CD4-positive, alpha-beta T cell treated with Interferon alpha-2 for 1 hour (primary cell): ENCODE measurements at places on chromosomes 3 and 15.

- DNase-seq, result no peak
Observed at GRCh38 chr3:108182339-108182738, 39.9 kb downstream of the IFT57 start.

DNA sequence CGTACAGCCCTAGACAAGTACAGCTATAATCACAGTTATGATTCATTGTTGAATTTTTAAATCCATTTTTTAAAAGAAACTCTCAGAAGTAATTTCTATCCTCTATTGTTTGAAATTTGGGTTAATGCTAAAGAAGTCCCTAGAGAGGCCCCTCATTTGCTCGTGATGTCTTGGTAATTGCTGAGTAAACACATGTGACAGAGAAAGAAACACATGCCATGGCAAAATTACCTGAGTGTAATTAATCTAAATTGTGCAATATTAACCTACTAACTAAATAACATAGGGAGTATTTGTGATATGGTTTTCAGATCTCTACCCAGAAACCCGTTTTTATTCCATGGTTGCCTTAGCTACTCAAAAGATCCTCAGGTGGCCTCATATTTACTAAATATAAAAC is 10.8 kb downstream of the NEK10 start:
- no peak for DNase-seq

- DNase-seq, result no peak
Observed at GRCh38 chr3:125052624-125053303, 3.0 kb downstream of the HEG1 start.

DNA sequence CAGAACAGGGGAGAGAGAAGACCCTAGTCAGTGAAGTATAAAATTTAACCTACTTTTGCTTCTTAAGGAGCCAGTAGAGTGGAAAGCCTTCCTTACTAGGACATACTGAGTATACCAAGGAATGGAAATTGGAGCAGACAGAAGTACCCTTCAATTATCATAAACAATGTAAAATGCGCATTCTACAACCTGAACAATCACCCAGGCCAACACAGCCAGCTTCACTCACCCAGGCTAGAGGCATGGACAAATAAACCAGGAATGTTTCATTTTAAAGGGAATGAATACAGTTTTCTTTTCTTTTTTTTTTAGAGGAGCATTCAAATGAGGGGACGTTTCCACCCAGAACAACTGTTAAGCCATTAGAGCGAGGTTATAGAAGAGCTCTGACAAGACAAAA is 41.9 kb upstream of the PLXND1 start:
- DNase-seq, result no peak

DNA sequence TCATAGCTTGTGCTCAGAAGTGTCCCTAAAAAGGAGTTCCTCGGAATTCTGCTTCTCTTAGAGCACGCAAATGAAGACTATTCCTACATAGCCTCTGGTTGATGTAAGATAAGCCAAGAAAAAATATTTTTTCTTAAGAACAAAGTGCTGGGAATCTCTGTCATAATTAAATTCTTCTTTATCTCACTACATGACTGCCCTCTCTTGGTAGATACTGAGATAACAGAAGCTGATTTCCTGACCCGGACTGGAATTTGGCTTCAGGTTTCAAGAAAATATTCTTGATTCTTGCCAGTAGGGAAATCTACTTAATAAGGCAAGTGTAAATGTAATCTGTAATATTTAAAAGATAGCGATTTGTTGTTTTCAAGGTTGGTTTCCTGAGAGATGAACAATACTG is 31.3 kb upstream of the SETMAR start:
- no peak for DNase-seq

DNA sequence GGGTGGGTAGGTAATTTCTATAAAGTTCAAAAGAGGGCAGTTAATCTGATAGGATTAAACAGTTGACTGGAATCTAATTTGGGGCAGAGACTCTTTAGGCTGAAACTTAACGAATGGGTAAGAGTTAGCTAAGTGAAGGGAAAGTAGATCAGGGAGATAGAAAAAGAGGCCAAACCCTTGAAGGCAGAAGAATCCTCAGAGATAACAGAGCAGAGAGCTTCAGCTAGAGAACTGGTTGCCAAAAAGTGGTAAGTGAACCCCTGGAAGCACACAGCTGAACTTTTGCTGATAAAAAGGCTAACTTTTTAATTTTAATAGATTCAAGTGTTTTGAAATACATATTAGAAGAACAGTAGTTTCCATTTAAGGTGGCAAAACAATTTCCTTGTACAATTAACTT is 99.2 kb downstream of the FHIT start:
- no peak for DNase-seq

GRCh38 chr3:14488286-14489041 is 51.7 kb downstream of the GRIP2 start:
- no peak for DNase-seq

DNA sequence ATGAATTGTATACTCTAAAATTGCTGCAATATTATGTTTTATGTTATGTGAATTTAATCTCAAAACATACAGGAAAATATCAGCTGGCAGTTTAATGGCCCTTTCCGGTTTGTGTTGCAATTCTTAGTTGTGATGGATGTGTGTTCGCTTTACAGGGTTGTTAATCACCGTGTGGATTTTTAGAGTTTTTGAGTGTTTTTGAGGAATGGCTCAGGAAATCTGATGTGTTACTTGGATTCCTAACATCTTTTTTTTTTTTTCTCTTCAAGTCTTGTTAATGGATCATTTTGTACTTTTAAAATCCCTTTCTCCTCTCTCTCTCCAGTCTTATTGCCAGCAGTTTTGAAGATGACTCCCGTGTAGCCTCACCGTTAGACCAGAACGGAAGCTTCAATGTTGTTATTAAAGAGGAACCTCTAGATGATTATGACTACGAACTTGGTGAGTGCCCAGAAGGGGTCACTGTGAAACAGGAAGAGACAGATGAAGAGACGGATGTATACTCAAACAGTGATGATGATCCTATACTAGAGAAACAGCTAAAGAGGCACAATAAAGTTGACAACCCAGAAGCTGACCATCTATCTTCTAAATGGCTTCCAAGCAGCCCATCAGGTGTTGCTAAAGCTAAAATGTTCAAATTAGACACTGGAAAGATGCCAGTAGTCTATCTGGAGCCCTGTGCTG is 35.7 kb downstream of the MGA start:
- DNase-seq, result peak; percentile 60

DNA sequence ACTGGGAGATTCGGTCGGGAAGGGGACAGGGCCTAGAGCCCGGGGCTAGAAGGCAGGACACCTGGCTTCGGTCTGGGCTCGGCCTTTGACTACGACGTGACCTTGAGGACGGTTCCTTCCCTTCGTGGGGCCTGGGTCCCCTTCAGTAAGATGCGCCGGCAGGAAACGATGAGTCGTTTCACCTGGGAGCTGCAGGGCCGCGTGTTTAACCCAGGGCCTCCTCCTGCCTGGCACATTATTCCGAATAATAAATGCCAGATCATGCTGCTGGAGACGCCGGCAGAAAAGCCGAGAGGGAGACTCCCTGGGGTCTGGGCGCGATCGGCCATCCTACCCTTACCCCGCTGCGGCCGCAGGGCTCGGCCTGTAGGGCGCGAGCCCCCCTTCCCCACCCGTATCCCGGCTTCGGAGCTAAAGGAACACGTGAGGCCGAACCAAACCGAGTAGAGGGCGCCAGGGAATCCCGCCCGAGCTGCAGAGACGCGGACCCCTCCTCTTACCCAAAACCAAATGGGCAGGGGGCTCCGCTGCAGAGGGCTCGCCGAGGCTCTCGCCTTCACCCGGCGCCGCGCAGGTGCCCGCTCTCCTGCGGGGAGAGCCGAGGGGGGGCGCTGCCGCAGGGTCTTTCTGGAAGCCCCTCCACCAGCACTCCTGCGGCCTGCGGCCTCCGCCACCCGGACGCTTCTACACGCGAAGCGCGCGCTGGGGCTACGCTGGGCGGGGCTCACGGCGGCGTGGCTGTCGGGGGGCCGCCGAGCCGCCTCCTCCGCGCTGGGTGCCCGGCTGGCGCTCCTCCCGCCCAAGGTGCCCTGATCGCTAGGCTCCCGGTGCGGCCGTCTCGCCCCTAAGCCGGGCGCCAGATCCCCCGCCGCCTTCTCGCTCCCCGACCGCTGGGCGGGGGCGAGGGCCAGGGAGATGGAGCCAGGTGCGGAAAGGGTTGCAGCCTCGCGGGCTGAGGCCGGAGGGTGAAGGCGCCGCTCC is at the start of gene BDH1:
Gene BDH1 (minus strand): TSS at position 688 of the 981 bp plus-strand sequence. CDS start 9,525 bp downstream, outside the sequence.
- peak; percentile 22 for DNase-seq
